ENCODE measurements at places on chromosomes 3 and 15. TPM values are rescaled to one million over a fixed set of nuclear protein-coding genes. Genes with fewer than 3 reads are reported as not detected.

GPR15 gene
- total RNA-seq = 6.1 TPM

DNA sequence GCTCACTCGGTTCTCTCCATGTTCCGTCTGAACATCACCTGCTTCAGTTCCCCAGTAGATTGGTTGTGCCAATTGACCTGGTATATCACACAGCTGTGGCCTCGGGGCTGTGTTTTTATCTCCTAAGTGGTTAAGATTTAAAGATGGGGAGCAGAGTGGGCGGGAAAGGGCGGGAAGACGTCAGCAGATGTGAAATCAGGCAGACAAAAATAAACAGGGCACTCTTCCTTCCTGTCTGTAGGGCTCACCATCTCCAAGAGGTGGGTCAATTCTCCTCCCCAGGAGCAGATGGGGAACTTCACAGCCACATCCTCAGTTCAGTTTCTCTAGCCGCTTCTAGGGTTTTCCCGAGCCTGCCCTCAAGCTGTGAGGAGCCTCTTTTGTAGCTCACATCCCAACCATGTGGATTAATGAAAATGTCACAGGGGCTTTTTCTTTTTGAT is 26.8 kb upstream of the LIMD1 start:
- DNase-seq = no peak

DNA sequence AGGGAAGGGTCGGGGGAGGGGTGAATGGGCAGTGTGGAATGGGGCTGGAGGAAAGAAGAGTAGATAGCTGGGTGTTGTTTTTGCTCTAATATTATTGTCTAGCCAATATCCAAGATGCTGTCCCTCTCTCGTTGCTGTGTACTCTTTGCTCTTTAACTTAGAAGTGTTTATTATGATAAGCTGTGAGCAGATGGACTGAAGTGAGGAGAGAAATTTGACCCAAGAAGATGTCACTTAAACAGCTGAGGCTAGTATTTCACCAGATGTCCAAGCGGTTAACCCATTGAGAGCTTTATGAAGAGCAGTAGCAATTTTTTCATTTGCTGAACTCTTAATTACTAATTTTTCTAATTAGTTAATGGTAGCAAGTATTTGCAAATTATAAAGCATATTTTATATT is 212.2 kb upstream of the TP63 start:
- no peak for DNase-seq

GRCh38 chr3:37729119-37729518 is 132.6 kb upstream of the CTDSPL start:
- DNase-seq = no peak

- no peak for DNase-seq
Observed at GRCh38 chr15:99502182-99502581, 63.6 kb upstream of the MEF2A start.

GRCh38 chr3:143132246-143132980 is 12.8 kb downstream of the CHST2 start:
- DNase-seq = no peak

DNA sequence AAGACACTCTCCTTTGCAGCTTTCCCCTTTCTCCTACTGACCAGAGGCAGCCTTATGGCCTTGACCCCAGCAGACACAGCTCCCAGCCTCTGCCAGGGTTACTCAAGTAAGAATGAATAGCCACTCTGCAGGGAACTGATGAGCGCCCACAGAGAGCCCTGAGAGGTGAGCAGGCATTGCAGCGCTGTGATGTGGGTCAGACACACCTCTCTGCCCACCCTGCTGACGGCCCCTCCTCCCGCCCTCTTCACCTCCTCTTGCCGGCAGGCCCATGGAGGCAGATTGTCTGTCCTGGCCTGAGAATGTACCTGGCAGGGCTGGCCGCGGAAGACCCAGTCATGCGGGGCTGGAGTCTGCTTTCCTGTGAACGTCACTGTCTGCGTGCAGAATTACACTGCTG is 512.6 kb upstream of the PPP2R3A start:
- no peak for DNase-seq
